Left cardiac atrium (tissue), 4 donors: ENCODE measurements at places on chromosomes 5 and 9. TPM values are rescaled to one million over a fixed set of nuclear protein-coding genes. Genes with fewer than 3 reads are reported as not detected.

The BARX1 gene
- total RNA-seq, result not detected

The DMRT3 gene
- not detected for total RNA-seq

The S100Z gene
- not detected for total RNA-seq

The EFNA5 gene
- total RNA-seq, result 23.9 TPM

The AQP7 gene
- total RNA-seq, result 51.8 TPM

The INSL4 gene
- total RNA-seq, result not detected

- peak; percentile 53 for DNase-seq
Observed at GRCh38 chr9:120562861-120563443, 17.0 kb downstream of the CDK5RAP2 start.

DNA sequence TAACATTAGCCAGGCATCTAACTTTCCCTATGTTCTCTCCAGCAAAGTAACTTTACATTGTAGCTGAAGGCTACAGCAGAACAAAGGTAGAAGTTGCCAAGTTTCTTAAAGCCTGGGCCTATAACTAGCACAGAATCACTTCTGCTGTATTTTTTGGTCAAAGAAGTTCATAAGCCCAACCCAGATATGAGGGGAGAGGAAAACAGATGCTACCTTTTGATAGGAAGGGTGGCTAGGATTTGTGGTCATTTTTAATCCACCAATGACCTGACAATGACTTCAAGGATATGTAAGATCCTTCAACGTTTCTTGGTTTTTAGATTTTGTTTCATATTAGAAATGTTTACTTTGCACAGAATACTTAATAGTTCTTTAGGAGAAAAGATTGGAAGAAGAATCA, 64.2 kb upstream of the RANBP3L start:
- no peak for DNase-seq

GRCh38 chr5:168364151-168364661, 72.8 kb downstream of the WWC1 start:
- no peak for DNase-seq
